ENCODE measurements at places on chromosomes 11 and 22.

GRCh38 chr22:22168190-22168940 lies 76.2 kb upstream of the VPREB1 start:
- DNase-seq = no peak

DNA sequence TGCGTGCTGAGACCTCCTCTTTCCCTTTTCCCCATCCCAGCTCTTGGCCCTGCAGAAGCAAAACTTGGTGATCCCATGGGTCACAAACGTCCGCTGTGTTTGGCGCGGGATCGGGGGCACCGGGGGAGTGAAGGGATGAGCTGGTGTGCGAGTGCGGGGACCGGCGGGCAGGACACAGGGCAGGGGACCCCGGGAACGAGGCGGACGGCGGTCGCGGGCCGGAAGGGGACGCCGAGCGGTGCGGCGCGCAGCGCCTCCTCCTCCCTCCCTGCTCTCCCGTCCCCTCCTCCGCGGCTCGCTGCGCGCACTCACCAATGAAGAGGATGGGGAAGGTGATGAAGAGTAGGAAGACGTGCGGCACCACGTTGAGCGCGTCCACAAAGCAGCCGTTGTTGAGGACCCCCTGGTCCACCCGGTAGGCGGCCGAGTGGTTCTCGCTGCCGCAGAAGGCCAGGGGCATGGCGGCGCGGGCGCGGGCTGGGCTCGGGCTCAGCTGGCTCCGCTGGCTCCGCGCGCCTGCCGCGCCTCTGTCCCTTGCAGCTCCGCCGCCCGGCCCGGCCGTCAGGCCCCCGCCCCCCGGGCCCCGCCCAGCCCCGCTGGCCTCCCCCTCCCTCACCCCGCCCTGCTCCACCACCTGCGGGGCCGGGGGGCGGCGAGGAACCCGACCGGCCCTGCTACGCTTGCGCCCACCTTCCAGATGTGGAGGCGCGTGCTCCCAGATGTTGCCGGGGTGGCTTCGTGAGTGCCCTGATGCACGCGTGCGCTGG lies at the start of gene ABCC8:
ABCC8 (minus strand) TSS at position 529 of the 767 bp plus-strand sequence; CDS start at position 460, 69 bp downstream.
- DNase-seq = no peak

DNA sequence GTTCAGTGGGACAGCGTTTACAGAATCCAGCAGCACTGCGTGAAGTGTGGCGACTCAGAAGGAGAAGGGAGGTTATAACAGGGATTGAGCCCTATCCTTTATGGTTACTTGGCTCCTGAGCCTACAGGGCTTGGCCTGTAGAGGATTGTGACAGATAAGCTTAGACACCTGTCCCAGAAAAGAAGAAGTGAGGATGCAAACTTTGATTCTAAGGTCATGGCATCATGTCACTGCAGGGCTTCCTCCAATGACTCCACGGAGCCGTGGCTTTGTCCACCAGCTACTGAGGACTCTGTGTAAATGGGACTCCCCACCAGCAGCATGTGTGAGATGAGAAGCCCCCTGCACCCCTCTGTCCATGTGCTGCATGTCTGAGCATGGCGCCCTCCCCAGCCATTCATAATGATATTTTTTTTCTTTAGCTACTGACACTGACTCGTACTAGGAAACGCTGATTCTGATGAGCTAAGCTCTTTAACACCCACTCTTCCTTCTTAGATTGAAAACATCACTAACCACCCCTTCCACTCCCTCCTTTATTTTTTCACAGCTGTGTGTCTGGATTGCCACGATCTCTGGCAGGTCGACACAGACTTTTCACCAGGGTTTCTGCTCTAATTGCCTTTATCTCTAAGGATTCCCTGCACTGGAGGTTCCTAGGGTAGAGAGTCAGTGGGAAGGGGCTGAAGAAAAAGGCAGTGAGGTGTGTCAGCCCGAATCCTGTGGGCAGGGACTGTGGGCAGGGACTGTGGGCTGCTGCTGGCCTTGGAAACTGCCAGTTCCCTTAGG lies 65.5 kb upstream of the TTC12 start:
- no peak for DNase-seq

GRCh38 chr22:47189056-47189916 lies 426.8 kb downstream of the TBC1D22A start:
- DNase-seq = no peak

DNA sequence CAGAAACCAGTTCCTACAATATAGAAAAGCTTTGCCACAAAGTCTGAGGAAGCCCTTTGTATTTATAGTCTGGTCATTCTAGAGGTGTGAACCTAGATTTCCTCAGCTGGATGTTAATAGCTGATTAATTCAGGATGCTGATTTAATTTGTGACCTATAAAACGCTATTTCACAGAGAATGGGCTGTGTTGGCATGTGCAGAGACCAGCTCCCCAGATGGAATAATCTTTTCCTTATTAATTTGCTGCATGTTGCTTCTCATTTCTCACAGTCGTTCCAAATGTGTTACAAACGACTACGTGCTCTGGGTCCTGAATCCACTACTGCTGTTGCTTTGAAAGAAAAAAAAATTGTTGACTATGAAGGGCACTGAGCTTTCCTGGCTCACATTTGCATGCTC lies 49.3 kb downstream of the BDNF start:
- DNase-seq = no peak

DNA sequence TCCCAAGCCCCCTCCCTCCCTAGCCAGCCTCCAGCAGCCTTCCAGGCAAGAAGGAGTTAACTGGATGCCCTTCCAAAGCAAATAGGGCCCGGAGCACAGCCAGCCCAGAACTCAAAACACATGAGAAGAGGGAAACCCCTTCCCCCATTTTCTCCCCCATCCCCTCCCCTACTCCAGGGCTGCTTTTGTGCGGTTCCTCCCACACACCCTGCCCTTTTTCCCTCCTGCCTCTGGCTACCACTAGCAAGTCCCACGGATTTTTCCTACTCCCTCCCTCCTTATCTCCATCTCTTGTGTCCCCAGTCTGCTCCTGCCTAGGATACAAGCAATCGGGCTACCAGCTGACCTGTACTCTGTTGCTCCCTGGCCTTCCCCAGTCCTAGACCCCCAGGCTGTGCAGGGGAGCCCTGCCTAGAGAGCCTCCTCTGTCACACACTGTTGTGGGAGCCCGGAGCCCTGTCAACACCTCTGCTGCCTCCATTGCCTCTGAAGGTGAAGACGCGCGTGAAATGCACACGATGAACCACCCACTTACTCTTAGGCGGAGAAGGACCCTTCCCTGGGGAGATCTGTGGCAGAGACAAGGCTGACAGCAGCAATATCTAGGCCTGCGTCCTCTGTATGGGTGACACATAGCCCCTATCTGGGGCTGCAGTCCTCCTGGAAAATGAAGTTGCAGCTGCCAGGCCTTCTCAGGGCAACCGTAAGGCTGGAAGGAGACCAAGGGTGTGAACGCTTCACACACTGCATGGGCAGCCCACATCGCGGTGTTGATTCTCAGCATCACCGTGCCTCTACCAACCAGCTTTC lies 282.8 kb downstream of the MN1 start:
- DNase-seq = no peak

GRCh38 chr11:87020336-87020735 lies 17.4 kb upstream of the TMEM135 start:
- no peak for DNase-seq

- peak; percentile 59 for DNase-seq
Measured at GRCh38 chr11:4459500-4459899, 10.4 kb downstream of the OR52K2 start.

- DNase-seq = no peak
Measured at GRCh38 chr11:32219320-32219719, 128.4 kb downstream of the RCN1 start.

DNA sequence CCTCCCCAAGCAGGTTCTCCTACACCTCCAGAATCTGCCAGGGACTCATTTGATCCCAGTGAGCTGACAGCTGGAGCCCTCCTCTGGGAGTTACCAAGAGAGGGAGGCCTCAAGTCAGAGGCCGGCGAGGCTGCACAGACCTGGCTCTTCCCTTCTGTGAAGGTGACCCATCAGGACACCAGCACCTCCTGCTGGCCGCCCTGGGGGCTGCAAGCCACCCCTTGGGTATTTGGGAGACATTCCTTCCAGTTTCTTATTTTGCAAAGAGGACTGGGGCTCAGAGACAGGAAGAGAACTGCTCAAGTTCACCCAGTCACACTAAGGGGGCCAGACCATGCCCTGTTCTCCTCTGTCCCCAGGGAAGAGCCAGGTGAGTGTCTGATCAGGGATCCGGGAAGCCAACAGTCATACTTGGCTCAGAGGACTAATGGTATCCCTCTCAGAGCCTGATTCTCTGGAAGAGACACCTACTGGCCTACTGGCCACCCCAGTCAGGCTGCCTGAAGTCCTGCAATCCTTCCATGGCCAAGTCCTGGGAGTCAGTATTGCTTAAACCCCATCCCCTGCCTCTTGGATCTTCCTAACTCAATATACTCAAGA lies 40.5 kb upstream of the RIC3 start:
- peak; percentile 17 for DNase-seq

DNA sequence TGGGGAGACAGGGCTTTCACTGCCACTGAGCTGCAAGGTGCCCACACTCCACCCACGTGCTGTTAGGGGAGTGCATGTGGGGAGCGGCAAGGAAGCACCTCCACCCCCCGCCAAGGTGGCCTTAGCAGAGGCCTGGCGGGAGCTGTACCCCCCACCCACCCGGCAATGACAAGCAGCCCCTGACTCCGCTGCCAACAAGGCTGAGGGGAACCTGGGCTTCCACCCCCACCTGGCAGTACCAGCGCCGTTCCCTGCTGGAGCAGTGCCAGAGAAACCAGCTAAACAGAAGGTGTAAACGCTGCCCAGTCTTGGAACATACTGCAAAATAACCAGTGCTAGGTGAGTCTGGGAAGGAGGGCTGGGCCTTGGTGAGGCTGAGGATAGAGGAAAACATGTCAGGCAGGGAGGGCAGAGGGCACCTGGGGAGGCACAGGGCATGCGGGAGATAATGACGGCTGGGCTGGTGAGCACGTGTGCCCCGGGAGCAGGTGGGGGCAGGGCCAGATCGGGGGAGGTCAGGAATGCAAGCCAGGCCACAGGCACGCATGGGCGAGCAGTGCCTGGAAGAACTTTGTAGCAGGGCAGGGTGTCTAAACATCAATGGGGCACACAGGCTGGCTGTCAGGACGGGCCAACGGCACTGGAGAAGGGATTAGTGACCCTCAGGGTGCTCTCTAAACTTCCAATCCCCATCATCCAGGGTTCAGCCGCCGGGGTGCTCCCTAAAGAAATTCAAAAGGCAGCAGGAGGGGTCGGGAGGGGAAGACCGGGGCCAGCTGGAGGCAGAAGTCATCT lies 6.6 kb downstream of the CERK start:
- peak; percentile 68 for DNase-seq

DNA sequence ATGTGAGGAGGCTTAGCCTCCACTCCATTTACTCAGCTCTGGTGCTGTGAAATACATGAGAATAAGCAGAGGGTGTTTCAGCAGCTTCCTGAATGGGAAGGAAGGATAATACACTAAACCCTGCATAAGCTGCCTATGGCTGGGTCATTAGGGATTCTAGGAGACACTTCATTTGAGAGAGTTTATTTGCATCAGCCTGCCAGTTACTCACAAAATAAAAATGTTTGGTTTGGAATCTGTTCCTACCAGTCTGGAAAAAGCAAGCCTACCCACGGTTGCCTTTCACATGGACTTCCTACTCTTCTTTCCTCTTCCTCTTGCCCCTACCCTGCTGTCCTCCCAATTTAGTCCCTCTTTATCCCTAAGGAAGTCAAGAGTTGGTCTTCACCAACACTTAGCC lies 20.5 kb downstream of the SLC1A2 start:
- DNase-seq = no peak

DNA sequence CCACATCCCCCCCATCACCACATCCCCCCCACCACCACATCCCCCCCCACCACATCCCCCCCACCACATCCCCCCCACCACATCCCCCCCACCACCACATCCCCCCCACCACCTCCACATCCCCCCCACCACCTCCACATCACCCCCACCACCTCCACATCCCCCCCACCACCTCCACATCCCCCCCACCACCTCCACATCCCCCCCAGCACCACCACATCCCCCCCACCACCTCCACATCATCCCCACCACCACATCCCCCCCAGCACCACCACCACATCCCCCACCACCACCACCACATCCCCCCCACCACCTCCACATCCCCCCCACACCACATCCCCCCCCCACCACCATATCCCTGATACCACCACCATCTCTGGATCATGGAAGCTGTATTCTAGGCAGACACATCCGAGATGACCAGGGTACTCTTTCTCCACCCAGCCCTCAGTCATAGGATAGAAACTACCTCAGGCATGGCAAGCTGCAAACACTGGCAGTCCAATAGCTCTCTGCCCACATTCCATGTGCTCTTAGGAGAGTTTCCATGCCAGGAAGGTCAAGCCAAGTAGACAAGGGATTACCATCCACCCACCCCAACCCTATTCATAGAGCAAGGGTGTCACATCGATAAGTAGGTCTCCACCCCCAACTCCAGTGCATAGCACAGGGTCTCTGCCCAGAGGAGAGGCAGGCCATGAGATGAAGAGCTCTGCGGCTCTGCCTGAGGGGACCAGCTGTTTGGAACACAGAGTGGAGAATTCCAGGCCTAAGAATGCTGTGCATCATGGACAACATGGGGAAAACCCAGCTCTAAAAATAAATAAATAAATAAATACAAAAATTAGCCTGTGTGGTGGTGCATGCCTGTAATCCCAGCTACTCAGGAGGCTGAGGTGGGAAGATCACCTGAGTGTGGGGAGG lies 33.0 kb upstream of the TEAD1 start:
- DNase-seq = no peak

- DNase-seq = no peak
Measured at GRCh38 chr11:111386611-111387150, 7.6 kb upstream of the POU2AF1 start.

GRCh38 chr11:5665051-5665570 lies 19.8 kb downstream of the TRIM5 start:
- DNase-seq = no peak

DNA sequence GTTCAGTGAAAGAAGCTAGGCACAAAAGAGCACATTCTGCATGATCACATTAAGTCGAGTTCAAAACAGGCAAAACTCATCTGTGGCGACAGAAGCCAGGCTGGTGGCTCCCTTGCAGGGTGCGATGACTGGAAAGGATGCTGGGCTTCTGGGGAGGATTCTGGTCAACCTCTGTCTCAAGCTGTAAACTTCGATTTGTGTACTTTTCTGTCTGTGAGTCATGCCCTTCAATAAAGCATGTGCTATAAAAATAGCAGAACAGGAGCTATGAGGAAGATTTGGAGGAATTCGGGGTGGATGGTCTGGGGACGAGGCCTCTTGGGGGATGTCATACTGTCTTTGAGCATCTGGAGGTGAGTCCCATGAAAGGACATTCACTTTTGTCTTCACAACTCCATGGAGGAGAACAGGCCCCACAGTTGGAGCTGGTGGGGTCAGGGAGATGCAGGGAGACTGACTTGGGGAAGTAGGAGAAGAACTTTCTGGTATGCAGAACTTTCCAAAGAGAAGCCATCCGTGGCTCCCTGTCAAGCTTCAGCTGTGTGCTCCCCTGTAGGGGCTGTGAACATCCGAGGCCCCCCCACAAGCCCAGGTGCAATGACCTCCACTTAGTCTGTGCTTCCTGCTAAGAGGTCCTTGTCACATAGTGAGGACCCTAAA lies 77.8 kb upstream of the LINC01488 start:
- no peak for DNase-seq

- no peak for DNase-seq
Measured at GRCh38 chr11:95296621-95297025, 65.6 kb upstream of the SESN3 start.

- DNase-seq = no peak
Measured at GRCh38 chr11:26571861-26572654, at the start of gene MUC15. Gene MUC15, minus strand, starts transcription at chr11:26572263. Its CDS starts 5,169 bp downstream, at chr11:26567094.

- DNase-seq = peak; percentile 81
Measured at GRCh38 chr22:42994917-42995562, 19.9 kb downstream of the PACSIN2 start.
